Activated CD8-positive, alpha-beta memory T cell treated with anti-CD3 and anti-CD28 coated beads for 48 hours (primary cell): ENCODE measurements at places on chromosomes 3 and 15.

DNA sequence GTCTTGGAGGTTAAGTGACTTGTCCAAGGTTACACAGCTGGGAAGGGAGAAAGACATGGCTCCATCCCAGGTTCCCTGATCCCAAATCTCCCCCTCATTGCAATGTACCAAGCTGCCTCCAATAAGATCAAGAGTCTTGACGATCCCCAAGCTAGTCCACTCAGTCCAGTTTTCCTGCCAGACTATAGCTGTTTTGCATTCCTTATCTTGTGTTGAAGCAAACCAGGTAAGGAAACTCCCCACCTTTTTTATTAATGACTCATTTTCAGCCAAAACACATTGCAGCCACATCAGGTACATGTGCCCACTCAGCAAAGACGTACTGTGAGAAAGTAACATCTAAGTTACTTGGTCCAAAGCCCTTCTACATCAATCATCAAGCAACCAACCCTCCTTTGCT, 41.9 kb downstream of the LIPC start:
- DNase-seq: no peak

- no peak for DNase-seq
Observed at GRCh38 chr3:133896002-133896761, 500 bp upstream of the RAB6B start.

- DNase-seq: no peak
Observed at GRCh38 chr3:32685543-32686185, 676 bp downstream of the CNOT10 start.

DNA sequence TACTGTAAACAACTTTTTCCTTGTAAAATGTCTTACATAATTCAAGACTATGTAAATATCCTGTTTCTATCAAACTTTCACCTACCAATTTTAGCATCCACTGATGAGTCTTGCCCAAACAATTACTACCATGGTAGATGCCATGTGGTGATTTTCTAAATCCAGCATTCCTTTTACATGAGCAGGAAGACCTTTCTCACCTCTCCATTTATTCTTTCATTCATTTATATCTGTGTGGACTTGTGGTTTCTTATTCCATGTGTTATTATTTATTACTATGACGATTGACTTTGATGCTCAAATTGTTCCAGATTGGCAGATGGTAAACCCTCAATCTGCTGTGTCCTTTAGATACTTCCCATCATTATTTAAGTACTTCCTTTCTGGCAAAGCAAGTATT, 62.4 kb downstream of the IFT57 start:
- DNase-seq: no peak

GRCh38 chr3:3707858-3708768, 91.1 kb upstream of the LRRN1 start:
- no peak for DNase-seq

- DNase-seq: no peak
Observed at GRCh38 chr3:185954366-185954723, 16.5 kb upstream of the TRA2B start.

DNA sequence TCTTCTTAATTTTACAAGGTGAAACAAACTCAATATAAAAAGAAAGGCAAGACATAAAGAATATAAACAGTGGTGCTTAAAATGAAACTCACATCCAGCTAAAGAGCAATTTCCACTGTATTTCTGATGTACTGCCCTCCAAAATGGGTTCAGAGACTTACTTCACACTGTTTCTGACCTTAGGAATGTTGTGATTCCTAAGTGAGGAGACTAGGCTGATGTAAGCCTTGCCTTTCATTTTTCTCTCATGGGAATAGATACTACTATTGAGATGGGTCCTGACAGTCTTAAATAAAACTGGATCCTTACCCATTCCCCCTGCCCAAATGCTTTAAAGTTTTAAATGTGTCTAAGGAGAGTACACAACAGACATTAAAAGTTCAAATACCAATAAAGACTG, 86.9 kb downstream of the CBLB start:
- DNase-seq: no peak

GRCh38 chr3:14147066-14147435, 22.2 kb downstream of the TMEM43 start:
- no peak for DNase-seq

DNA sequence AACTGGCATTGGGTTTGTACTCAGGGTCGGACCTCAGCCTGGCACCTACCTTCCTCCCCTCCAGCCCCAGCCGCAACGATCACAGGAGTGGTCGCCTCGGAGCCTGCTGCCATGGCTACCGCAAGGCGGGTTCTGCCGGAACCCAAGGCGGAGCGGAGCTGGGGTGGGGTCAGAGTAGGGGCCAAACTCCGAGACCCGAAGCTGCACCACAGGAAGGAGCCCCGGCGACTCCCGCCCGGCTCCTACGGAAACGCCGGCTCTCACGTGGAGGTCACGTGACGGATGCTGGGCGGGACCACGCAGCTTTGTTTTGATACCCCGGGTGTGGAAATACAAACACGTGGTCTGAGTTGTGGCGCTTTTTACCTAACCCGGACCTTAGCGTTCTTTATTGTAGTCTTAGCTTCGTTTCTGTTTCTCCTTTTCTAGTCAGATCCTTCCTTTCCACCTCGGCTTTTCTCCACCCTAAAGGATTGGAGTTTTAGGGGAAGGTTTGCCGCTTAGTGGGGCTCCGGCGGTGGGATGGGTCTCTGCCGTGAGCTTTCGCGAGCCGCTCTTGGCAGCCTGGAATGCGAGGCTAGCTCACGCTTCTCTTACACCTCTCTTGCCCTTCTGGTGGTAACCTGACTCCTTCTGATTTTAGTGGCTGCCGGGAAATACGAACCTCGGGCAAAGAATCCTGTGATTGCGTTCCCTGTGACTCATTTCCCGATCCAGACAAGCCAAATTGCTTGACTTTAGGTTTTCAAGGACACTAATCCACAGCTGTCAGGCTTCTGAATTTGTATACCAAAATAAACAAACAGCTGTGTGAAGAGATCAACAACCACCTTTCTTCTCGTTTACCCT, at the start of gene HSPBAP1:
TSS of gene HSPBAP1 (minus strand) at position 264 of the 849 bp plus-strand sequence. CDS start at position 113, 151 bp downstream.
- DNase-seq: peak; percentile 77
